Hepatocyte (in vitro differentiated cells): ENCODE measurements at places on chromosomes 6 and 20.

GRCh38 chr20:1019344-1019743 lies 17.2 kb upstream of the RSPO4 start:
- DNase-seq: no peak

- no peak for DNase-seq
These were observed 22.2 kb upstream of the MTRF1L start for GRCh38 chr6:153024709-153025017.

DNA sequence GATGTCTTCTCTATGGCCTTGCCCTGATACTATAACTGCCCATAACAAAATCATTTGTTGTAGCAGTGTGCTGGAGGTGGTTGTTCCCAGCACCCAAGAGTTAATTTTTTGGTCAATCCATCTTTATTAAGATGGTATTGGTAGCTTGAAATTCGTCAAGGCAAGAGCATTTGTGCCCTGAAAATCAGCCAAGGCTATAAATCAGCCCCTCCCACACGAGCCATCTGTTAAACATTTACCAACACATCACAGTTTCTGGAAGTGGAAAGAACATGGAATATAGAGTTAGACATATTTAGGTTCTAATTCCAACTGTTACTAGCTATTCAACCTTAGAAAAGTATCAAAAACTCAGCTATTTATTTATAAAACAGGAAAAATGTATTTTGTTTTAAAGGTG lies 888.4 kb upstream of the GJE1 start:
- DNase-seq: no peak

DNA sequence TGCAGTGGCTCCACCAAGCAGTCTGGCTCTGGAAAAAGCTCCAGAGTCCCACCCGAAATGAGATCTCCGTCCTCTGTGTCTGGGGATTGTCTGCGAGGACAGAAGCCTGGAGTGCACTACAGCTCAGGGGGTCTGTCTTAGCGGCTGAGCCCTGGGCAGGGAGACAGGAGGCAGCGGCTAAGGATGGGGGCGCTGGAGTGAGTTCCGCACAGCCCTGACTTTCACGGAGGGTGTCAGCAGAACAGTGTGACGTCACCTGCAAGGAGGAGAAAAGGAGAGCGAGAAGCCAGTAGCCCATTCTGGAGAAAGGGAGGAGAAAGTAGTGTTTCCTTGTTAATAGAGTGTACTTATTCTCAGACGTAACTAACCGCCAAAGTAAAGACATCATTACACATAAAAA lies 97.6 kb downstream of the FAM50B start:
- DNase-seq: no peak

GRCh38 chr20:31838646-31839292 lies 6.6 kb downstream of the FOXS1 start:
- no peak for DNase-seq

DNA sequence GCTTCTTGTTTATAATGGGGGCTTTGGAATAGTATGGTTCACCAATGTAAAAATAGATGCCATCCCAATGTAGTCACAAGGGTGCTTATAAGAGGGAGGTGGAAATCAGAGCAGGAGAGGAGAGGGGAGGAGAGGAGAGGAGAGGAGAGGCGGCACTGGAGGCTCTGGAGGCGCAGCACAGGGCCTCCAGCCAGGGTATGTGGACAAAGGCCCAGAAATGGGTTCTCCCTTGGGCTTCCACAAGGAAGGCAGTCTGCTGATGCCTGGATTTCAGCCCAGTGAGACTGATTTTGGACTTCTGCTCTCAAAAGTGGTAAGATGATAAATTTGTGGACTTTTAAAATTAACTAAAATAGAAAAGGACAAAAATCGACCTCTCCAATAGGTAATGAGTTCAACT lies 116.8 kb downstream of the RNASET2 start:
- no peak for DNase-seq

DNA sequence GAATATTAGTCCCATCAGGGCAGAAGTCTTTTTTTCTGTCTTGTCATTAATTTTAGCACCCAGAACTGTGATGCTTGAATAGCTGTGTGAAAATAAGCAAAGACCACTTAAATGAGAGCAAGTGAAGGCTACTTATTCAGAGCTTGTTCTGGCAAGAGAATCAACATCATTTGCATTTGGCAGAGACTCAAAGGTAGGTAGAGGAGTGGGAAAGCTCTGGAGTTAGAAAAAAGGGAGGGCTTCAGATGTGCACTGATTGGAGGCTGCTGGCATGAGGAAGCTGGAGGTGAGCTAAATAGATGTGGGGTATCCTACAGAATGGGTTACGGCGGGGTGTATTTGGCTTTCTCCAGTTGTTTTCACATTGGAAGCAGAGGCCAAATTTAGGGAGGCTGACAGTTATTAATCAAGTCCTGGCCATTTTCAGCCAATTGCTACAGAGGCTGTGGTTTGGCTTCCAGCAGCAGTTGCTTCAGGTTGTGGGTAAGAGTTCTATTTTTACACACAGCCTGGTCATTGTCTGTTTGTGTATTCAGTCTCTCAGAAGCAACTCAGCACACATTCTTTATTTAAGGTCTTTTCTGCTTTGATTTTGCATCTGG lies 254.3 kb downstream of the BTBD3 start:
- no peak for DNase-seq

DNA sequence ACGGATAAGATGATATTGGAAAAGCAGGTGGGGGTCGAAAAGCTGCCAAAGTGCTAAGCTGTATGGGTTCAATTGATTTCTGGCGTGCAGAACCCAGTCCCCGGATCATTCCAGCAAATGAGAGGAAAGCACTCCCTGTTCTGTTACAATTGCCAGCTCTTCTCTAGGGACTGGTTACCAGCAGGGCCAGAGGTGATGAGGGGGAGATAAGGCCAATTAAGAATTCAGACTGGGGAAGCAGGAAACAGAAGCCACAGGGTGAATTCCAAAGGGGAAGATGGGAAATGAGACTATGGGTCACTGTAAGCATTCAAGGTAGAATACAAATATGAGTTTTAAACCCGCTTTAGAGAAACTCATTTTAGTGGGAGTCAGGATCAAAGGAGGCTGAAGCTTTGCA lies 349.4 kb upstream of the MAP3K7 start:
- no peak for DNase-seq

DNA sequence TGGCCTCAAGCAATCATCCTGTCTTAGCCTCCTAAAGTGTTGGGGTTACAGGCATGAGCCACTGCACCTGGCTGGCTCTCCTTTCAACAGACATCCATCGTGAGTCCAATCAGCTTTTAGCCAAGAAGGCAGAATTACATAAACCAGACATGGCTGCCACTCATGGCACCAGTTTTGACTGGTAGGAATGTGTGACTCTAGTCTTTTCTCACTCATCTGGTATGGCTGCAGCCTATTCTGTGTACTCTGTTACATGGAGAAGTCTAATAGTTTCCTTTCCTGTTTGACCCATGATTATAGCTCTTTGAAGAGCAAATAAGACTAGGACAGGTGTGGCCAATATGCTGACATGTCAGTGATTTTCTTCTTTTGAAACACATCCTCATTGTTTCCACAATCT lies 27.0 kb upstream of the RNF144B start:
- DNase-seq: no peak

DNA sequence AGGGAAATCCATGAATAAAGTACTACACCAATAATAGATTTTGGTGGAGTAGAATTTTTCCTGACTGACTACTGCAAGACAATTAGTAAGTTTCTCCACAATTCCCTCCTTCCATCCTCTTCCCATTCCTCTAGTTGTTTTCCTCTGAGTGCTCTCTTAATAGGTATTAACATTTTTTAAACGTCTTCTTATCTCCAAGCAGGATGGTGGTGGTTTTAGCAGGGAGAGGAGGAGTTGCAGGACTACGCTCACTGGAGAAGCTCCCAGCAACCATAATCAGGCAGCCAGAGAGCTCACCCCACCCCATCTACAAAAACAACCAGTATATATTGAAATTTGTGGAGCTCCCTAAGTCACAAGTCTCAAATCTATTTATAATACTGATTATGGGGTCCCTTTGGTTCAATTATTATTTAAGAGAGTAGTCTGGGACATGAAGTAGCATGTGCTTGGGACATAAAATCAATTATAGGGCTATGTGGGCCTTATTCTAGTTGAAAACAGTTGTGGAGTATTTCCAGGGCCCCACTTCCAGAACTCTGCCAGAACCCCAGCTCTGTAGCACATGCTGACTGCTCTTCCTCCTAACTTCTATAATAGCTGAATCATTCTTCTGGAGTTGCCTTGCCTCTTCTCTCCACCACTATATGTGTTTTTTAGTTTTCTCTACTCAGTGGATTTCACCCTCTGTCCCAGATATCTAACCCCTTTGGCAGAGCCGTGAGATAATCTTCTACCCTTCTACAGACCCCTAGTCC lies 49.8 kb downstream of the MYB start:
- no peak for DNase-seq

- DNase-seq: no peak
These were observed 19.5 kb downstream of the NDUFAF4 start for GRCh38 chr6:96878143-96878542.

GRCh38 chr6:85670573-85670972 lies 27.9 kb upstream of the SYNCRIP start:
- no peak for DNase-seq

DNA sequence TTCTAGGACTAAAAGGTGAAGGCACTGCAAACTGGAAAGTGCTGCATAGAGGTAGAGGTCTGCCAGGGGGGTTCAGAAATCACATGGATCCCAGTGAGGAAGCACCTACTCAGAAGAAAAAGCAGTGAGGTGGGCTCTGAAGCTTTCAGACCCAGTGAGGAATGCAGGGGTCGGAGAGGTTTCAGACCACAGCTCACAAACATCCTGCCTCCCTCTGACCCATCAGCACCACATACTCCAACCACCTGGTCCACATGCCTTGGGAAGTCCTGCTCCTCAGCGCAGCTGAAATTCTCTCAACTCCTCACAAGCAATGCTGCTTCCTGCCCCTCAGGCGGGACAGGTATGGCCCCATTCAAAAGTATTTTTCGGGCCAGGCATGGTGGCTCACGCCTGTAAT lies 20.2 kb downstream of the MRPL14 start:
- DNase-seq: no peak

GRCh38 chr20:48373555-48373934 lies 454.3 kb downstream of the PREX1 start:
- no peak for DNase-seq

DNA sequence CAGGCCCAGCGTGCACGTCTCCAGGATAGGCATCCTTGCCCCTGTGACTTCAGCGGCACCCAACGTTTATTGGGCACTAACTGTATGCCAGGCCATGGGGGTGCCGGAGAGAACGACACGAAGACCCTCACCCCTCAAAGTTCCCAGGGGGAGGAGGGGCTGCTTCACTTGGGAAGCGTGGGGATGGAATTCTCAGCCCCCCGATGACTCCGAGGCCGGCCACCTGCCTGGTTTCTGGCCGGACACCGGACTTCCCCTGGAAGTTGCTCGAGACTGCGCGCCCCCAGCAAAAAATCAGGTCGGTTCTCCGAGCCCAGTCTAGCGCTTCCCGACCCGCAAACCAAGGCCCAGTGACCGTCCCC lies 275 bp upstream of the MAVS start:
- DNase-seq: no peak

GRCh38 chr20:54229566-54230160 lies 21.8 kb downstream of the PFDN4 start:
- DNase-seq: no peak

- DNase-seq: no peak
These were observed 267.1 kb downstream of the ERMARD start for GRCh38 chr6:170018422-170018935.

GRCh38 chr6:46137387-46137786 lies 7.6 kb downstream of the ENPP4 start:
- no peak for DNase-seq

GRCh38 chr20:24948939-24949679 lies at the start of gene CST7:
CST7 (plus strand) TSS chr20:24949269; CDS start chr20:24949506, 237 bp downstream.
- DNase-seq: no peak

- no peak for DNase-seq
These were observed 220.7 kb downstream of the UST start for GRCh38 chr6:148967541-148967956.

GRCh38 chr6:150152891-150153876 lies 10.3 kb downstream of the PPP1R14C start:
- DNase-seq: no peak

GRCh38 chr6:125789167-125789566 lies 1.6 kb upstream of the NCOA7 start:
- no peak for DNase-seq

GRCh38 chr6:112370946-112371345 lies 23.8 kb downstream of the RFPL4B start:
- DNase-seq: no peak

- DNase-seq: no peak
These were observed 90.4 kb downstream of the KIF6 start for GRCh38 chr6:39634646-39635341.
